ENCODE measurements at places on chromosomes 1 and 21.

- no peak for DNase-seq
Measured at GRCh38 chr1:245304698-245305097, 149.9 kb downstream of the KIF26B start.

- DNase-seq, result no peak
Measured at GRCh38 chr1:67184838-67185421, 18.7 kb downstream of the IL23R start.

GRCh38 chr1:218357893-218358232 is 12.7 kb downstream of the TGFB2 start:
- DNase-seq, result no peak

- no peak for DNase-seq
Measured at GRCh38 chr1:55210990-55211801, 4.0 kb downstream of the USP24 start.

DNA sequence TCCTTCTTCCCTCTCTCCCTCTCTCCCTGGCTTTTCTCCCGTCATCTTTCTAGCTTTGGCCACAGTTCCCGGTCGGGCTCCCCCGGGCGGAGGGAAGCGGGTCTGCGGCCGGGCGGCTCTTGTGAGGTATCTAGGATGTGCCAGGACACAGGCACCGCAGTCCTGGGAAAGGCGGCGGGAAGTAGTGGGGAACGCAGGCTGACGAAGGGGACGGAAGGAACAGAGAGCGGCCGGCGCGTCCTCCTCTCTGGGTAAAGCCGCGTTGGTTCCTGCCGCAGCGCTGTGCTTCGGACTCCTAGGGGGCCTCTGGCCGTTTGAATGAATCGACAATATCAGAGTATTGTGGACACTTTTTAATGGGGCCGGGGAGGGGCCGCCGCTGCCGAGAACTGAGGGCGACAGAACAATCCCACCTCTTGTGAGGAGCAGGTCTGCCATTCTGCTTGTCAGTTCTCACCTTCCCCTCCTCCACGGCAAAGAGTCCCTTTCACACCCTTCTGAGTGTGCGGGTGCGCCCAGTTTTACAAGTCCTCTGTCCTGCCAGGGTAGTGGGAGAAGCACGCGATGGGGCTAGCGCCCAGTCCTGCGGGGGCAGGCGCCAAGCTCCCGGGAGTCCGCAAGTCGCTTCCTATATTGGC is 1.2 kb upstream of the LHX9 start:
- DNase-seq, result no peak

DNA sequence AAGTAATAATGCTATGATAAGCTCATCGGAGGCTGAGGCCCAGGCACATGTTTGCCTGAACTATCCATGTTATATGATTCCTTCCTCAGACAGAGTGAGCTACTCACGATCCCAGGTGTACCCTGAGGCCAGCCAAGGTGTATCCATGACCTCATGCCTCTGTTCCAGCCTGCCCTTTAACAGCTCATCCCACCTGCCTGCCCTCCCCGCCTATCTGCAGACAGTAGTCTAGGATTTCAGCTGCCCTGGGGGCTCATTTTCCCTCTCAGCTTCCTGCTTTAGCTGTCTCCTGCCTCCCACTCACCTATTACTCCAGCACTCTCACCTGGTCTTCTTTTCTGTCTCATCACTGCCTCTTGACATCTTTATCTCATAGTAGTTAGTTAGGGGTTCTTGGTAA is 1.9 kb upstream of the IL24 start:
- no peak for DNase-seq

GRCh38 chr1:194342484-194343262 is 1156.3 kb upstream of the B3GALT2 start:
- no peak for DNase-seq

DNA sequence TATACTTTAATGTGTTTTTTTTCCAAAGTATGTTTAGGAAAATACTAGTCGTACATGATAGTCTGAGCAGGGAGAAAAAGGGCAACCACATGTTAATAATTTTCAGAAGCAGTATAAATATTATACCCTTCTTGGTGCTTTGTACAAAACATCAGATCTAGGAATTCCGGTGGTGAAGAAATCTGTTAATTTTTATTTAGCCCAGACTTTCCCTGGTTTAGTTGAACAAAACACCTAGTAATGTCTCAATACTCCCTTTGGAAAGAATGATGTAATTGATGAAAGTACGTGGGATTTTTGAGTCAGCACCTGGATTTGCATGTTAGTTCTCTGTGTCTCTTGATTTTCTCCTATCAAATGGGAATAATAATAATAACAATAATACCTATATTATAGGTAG is 38.4 kb upstream of the KCNK2 start:
- DNase-seq, result no peak

DNA sequence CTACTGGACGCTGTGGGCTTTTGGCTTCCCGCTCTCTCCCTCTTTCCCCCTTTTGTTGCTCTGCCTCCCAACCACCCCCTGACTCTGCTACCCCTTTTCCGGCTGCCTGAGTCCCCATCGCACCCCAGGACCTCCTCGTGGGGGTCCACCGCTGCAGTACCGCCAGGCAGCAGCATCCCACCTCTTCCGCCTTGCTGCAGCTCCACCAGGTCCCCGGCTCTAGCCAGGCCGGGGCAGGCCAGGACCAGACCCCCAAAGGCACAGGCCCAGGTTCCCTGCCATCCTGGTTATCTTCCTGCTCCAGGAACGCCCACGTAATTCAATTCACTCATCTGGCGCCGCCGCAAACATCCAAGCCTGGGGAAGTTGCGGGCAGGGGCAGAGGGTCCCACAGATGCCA is 139.8 kb downstream of the LIPI start:
- no peak for DNase-seq

- DNase-seq, result no peak
Measured at GRCh38 chr1:101302831-101303511, 66.2 kb downstream of the S1PR1 start.

GRCh38 chr1:227273557-227273956 is 44.7 kb downstream of the CDC42BPA start:
- DNase-seq, result no peak

DNA sequence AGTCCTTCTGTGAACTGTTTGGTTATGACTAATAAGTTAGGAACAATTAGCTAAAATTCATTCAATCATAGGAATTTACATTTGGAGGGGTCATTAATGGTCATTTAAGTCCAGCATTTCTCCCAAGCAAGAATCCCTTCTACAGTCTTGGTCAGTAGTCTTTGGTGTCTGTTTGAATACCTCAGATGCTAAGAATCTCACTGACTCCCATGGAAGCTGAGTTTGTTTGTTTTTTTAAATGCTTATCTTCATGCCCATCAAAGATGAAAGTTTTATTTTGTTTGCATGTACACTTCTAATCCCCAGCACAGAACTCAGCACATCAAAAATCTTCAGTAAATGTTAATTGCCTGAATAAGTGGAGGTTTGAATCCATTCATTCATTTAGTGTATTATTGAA is 41.3 kb upstream of the SLC44A3 start:
- DNase-seq, result no peak

GRCh38 chr1:94988356-94988755 is 61.4 kb upstream of the CNN3 start:
- no peak for DNase-seq

- DNase-seq, result no peak
Measured at GRCh38 chr1:224763126-224763775, 147.1 kb downstream of the CNIH3 start.

DNA sequence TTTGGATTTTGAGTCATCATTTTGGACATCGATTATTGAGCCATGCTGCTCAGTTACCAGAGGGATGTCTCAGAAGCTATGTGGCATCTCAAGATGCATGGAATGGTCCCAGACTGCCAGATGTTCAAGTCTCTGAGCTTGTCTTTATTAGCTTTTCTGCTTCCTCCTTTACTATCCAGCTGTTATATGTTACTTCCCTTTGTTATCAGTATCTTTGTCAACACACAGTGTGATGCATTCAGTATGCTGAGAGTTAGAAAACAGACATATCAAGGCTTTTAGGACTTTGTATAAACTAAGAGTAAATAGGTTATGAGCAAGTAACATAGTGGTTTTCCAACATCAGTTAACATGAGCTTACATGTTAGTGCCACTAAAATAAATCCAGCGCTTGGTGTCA is 474.5 kb downstream of the DSCAM start:
- DNase-seq, result no peak

GRCh38 chr1:114023377-114023776 is 44.1 kb downstream of the OLFML3 start:
- DNase-seq, result no peak
